Hematopoietic multipotent progenitor cell treated with erythropoietin and hydrocortisone succinate and interleukin-3 and kit ligand, for 17 days (in vitro differentiated cells): ENCODE measurements at places on chromosomes 2 and 18.

GRCh38 chr2:234745347-234745746, 206.5 kb upstream of the SH3BP4 start:
- DNase-seq, result no peak

DNA sequence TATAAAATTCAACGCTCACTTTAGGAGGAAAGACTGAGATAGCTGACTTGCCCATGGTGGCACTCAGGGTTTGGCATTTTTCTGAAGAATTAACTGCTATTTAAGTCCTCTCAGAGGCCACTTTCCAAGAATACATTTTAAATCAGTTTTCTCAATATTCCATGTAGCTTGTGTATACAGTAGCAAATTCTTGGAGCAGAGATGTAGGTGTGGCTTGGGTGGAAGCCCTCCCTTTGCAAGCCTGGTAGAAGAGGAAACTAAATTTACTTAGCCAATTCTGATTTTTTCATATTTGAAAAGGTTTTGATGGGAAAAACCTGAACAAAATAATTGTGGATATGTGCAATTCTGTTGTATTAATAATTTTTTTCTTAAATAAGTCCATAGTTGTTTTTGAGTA, 14.0 kb upstream of the ITGAV start:
- DNase-seq, result no peak

DNA sequence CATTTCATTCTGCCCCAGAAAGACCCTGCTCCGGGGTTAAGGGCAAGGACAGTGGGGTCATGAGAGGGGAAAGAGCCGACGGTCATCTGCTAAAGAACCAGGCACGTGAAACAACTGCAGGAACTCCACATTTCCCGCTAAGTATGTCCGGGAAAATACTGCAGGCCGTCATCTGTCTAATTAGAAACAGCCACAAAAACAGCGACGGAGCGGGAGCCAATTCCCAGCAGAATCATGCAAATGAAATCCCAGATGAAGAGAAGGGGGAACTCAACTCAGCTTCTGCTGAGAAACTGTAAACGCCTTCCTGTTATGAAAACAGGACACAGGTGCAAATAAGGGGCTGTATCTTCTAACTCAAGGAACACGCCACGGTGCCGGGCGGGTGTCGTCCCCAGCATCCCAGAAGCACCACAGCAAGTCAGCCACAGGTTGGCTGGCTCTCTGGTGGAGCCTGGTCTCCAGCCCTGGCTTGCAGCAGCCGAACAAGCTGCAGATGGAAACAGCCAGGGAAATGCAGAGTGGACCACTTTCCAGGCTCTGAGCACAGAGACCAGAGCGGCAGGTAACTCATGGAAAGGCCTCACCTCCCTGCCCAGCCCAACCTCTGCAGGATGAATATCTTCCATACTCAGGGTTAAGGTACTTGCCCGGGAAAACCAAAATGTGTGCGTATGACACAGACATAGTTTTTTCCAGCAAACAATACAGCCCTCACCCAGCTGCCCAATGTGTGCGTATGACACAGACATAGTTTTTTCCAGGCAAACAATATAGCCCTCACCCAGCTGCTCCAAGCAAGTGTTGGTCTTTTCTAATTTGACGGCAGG, 28.9 kb downstream of the PXDN start:
- no peak for DNase-seq

DNA sequence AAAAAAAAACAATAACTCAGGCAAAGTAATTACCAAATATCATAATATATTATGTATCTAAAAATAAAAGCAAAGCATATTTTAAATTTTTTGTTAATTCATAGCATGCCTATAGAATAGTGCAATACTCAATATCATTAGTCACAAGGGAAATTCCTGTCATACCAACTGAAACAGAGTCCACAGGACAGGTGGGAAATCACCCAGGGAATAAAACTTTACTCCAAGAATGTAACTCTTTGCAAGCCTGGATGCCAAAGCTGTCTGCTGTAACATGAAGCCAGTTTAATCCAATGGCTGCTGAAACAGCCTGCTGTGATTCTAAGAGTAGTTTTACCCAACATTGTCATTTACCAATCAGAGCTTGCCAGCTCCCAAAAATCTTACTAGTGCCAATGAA, 40.0 kb upstream of the SULT1C3 start:
- no peak for DNase-seq

GRCh38 chr2:36287363-36288275, 68.0 kb upstream of the CRIM1 start:
- no peak for DNase-seq

GRCh38 chr18:13597068-13597467, 129.3 kb downstream of the FAM210A start:
- no peak for DNase-seq

GRCh38 chr18:1968801-1969498, 602.4 kb downstream of the METTL4 start:
- no peak for DNase-seq

DNA sequence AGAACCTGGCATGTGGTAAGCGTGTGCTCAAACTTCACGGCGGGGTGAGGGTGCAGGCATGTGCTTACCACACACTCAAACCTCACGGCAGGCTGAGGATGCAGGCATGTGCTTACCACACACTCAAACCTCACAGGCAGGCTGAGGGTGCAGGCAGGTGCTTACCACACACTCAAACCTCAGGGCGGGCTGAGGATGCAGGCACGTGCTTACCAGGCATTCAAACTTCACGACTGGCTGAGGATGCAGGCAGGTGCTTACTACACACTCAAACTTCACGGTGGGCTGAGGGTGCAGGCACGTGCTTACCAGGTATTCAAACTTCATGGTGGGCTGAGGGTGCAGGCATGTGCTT, 105.0 kb upstream of the ALKAL2 start:
- no peak for DNase-seq

DNA sequence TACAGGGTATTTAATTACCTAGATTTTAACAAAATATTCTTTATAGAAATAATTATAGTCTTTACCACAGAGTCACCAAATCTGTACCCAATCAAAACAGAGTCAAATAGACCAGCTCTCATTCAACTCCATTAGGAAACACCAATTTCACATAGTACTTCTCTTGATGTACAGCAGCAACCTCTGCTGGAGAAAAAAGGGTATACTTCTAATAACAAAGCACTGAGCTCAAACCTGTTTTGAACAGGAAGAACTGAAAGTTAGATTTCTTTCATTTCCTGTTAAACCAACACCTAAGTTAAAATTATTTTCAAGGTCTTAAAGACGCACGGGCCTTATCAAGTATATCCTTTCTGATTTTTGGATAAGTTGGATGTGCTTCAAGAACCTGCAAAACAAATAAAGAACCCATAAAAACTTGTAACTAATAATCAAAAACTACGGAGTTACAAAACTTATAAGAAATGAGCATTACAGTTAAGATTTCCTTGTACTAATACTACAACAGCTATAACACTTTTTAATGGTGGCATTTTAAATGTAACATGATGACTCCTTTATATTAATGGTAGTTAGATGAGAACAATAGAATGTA, 79.0 kb downstream of the TTC21B start:
- peak; percentile 17 for DNase-seq

GRCh38 chr2:217383620-217384019, 523.8 kb upstream of the TNP1 start:
- DNase-seq, result no peak

- DNase-seq, result no peak
Measured at GRCh38 chr2:43340945-43341356, 114.5 kb upstream of the ZFP36L2 start.

GRCh38 chr18:23718243-23718720, 29.0 kb downstream of the LAMA3 start:
- DNase-seq, result no peak

DNA sequence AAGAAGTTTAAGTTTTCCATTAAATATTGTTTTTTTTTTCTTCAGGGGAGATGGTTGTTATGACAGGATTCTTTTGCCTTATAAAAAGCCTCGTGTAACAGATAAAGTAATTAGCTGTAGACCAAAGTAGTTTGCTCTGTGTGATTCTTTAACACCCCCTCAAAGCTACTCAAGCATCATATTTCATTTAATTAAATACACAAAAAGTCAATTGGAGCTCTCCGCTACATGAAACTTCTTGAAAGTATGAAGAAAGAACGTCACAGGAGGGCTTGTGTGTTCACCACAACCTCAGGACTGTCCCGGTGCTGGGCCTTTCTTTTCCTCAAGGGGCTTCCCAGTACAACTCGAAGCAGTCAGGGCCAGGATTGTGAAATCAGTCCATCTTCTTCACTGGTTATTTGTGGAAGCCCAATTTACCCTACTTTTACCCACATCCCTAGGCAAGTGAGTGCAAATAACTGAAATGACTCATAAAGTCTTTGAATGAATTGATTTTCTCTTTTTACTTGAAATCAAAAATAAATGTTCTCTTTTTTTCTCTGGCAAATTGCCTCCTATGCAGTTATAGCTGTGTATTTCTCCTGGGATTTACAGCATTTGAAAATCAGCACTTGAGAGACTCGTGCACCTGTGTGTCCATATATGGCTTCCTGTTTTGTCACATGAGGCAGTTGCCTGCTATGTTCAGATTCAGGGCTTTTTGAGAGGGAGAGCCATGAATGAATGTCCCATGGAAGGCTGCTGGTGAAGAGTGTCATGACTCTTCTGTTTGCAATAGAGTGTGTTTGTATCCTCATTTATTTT, 48.6 kb downstream of the LINC00305 start:
- DNase-seq, result no peak

DNA sequence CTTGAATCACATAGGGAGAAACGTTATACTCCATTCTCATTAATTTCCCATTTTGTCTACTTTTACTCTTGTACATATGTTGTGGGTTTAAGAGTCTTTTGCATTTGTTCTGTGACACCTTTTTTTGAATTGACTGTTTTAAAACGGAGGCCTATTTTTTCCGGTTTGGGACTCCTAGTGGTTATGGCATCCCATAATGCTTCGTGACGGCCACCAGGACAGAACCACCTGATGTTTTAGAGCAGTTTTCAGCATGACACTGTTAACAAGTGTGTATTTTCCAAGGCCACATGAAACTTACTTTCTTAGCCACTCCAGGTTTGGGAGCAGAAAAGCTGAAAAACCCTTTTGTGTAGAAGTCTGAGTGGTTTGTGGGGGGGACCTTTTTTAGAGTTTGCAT, 8.4 kb downstream of the SOX11 start:
- no peak for DNase-seq

- no peak for DNase-seq
Measured at GRCh38 chr2:23200068-23200786, 184.8 kb upstream of the KLHL29 start.

DNA sequence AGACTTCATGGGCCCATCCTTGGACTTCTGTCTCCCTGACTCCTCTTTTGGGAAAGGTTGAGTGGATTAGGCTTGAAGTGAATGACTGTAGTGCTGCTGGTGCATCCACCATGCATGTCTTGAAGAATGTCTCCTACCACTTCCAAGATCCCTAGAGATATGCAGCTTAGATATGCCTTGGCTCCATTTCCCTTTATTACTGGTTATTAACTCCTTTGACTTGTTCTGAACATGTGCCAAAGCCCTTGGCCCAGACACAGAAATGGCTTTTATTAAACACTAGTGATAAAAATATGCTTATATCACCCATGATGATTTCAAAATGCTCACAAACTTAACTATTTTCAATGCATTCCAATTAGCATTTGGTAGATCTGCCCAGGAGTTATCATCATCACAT, 90.0 kb upstream of the SLC14A2 start:
- DNase-seq, result no peak

DNA sequence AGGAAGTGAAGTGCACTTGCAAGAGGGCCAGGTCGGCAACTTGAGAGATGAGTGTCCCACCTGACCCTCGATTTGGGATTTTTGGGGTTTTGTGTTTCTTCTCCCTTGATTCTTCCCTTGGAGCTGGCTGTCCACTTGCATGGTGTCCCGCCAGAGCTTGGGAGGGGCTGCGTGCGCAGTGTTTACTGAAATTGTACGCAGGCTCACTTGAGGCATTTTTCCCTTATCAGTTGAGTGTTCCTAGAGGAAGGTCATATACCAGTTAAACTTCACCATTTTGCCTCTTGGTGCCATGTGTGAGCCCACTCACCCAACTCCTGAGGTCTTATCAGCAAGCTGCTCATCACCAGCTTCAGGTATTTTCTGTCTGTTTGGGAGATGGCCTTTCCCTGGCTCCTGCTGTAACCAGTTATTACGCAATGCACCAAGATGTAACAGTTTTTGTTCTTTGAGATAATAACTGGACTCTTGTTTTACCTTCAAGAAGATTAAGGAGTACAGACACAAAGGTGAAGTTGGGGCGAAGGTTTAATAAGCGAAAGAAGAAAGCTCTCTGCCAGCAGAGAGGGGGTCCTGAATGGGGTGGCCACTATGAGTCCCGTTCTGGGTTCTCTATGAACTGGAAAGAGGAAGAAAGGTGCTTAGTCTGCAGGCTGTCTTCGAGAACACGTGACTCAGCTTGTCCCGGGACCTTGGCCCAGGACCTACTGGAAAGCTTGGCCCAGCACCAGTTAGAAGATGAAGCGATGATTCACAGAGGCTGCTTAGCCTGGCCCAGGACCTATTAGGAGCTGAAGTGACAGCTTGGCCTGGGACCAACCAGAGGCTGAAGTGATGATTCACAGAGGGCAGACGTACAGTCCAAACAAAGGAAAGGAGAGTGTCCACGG, 21.5 kb upstream of the TXNL4A start:
- no peak for DNase-seq

DNA sequence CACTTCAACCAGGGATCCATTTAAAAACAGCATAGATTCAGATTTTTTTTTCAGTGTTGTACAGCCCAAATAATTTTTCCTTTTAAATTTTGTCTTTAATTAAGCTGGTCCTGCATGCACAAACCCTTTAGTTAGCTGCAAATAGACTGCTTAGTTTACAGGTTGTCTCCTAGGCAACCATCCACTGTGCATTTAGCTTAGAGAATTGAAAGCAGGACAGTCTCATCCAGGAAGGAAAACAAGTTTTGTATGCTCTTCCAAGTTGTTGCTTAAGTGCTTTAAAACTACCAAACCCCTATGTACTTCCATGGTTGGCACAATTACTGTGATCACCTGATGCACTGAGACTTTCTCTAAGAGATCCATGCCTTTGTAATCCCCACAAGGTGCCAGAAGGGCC, at the start of gene MAP3K19:
Gene MAP3K19 (minus strand): TSS at position 148 of the 400 bp plus-strand sequence. CDS start 22,800 bp downstream, outside the sequence.
- no peak for DNase-seq

DNA sequence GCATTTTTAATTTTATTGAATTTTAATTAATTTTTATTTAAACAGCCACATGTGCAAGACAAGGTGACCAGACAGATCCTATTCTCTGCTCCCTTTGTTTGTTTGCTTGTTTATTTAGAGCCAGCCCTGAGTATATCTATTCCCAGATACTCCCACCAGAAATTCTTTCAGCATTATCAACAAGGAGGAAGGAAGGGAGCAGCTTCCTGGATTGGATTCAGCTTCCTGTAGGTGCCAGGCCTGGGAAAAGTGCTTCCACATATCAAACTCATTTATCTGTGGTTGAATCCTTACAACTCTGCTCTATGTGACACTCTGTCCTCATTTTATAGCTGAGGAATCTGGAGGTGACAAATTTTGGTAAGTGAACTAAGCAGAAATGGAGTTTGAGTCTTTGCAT, 60.5 kb upstream of the KLF7 start:
- no peak for DNase-seq

GRCh38 chr2:72128843-72129227, 18.8 kb downstream of the CYP26B1 start:
- DNase-seq, result no peak

DNA sequence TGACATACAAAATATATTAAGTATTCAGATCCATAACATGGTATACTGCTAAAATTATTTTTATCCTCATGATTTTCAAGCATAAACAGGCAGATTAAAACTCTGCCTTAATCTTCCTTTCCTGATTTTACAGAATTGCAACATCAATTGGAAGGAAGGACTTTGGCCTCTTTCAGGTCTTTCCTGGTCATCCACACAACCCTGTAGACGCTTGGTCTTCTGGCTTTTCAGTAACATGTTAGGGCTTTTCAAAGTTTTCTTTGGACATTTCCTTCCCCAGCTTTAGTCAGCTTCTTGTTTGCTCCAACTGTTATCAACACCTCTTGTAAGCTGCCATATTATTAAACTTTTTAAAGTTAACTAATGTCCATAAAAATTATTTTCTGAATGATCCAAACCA, 1364.9 kb upstream of the NRXN1 start:
- DNase-seq, result no peak
